ENCODE measurements at places on chromosomes 3 and 15. TPM values are rescaled to one million over a fixed set of nuclear protein-coding genes. Genes with fewer than 3 reads are reported as not detected.

OR5K2 gene
- total RNA-seq = not detected

TRPM1 gene
- not detected for total RNA-seq

DNA sequence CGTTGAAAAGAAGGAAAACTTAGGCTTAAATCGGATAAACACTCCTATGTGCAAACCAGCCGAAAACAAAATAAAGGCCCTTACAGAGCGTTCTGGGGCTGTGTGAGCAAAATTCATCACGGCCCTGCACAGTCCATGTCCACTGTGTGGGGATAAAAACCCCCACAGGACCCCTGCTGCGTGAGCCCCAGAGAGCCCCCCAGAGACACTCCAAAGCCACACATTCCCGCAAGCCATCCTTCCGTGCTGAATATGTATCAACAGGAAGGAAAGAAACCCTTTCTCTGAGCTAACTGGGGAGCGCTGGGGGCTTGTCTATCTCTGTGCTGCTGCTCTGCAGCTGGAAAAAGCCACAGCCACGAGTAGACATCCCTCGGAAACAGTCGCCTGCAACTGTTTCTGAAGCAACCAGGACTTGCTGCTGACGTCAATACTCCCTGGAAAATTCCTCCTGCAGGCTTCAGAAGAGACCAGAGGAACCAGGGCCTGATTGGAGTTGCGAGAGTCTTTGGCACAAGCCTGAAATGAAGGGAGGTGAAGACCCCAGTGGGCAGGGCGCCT, 72.7 kb downstream of the NUP210 start:
- no peak for DNase-seq

- no peak for DNase-seq
These were observed 55.2 kb downstream of the RAB7A start for GRCh38 chr3:128781164-128781563.

DNA sequence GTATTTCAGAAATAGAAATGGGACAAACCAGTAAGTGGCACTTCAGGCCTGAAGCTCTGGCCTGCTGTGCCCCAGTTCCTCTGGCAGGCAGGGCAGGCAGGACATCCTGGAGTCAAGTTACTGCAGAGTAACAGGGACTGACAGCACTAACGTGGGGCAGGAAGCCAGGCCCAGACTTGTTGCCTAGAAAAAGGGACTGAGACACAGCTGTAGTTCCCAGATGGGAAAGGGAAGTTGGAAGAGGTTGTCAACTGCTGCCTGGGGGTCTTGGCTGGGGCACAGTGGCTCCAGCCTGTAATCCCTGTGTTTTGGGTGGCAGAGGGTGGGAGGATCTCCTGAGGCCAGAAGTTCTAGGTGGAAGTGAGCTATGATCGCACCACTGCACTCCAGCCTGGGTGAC, 171.9 kb downstream of the FMN1 start:
- DNase-seq = no peak

CNTN3 gene
- total RNA-seq = not detected

DNA sequence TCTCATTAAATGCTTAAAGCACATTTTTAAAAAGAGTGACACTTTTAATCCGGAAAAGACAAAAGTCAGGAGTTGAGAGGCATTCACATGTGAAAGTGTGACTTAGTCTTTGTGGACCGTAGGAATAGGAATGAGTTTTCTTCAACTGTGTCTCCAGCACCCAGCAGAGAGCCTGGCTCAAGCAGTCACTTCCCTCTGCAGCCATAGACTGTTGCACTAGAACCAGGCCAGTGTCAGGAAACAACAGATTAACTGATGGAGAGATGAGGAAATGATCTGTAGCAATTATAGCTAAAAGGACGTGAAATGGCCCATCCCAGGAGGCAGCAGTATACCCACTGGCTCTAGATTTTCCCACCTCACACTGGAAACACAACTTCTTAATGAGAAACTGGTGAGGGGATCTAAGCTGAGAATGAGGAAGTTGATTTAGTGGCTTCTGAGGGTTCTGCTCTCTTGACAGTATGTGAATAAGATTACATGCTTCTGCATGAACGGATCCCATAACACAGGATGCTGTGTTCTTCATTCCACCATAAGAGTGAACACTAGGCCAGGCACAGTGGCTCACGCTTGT, 19.8 kb downstream of the CFAP92 start:
- DNase-seq = no peak

SLC30A4 gene
- total RNA-seq = 1.7 TPM

CCDC12 gene
- 51.2 TPM for total RNA-seq

NRG4 gene
- not detected for total RNA-seq

GRCh38 chr15:34890424-34890823, 79.1 kb downstream of the AQR start:
- no peak for DNase-seq

DNA sequence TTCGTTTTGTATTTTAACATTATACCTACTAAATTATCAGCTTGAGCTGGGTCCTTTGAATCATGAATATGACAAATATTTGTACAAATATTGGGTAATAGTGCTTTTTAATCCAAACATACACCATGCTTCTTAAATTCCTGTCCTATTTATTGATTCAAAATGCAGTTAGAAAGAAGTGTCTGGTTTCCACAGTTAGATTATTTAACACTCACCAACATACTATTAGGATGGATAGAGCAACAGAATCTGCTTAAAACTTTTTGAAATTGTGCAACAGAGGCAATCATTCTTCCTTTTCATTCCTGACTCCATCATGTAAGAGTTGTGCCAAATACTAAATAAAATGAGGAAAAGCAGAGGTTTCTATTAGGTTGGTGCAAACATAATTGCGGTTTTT, 281.2 kb downstream of the LSAMP start:
- no peak for DNase-seq

DNA sequence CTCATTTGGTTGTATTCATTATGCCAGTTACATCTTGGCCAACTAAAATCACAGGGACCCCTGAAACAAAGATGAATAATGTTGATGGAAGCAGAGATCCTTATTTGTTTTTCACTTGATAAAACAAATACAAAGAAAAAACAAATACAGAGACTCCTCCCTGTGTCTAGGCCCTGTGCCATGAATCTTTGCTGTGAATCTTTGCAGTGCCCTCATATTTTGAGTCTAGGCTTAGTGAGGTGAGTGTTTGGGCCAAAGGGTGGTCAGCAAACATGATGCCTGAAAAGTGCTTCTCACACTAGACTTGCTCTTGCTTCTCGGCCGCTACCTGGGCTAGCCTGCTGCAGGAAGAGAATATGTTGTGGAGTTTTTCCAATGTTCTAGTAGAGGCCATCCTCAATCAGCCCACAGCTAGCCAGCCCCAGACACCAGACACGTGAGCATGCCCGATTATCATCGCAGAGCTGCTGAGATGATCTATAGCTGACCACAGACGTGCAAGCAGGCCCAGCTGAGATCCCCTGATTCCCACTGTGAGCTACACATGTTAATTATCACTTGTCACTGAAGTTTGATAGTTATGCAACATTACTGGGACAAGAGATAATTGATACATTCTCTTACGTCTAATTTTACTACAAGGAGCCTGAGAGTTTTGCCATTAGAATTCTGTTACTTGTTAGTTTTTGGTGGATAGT, 191.4 kb downstream of the THRB start:
- no peak for DNase-seq

- DNase-seq = no peak
These were observed 11.4 kb upstream of the MEX3B start for GRCh38 chr15:82056958-82057823.

GRCh38 chr3:103052236-103052830, 617.5 kb downstream of the ZPLD1 start:
- DNase-seq = no peak

DNA sequence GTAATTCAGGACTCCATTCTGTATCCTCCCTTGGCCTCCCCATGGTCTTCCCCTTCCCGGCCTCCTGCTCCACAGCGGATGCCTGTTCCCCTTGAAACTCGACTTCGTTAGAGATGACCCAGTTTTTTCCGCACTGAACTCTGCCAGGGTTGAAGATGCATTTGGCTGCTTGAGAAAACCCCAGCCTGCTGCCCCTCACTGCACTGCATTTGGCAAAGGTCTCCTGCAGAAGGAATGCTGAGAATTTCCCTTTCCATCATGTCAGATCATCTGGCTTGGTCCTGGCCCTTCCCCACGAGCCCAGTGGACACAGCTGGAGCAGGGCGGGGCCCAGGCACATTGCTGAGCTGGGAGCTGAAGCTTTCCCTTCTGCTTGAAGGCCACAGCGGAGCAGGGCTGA, 37.6 kb upstream of the RGMA start:
- DNase-seq = no peak

CHAC1 gene
- 21.9 TPM for total RNA-seq

DNA sequence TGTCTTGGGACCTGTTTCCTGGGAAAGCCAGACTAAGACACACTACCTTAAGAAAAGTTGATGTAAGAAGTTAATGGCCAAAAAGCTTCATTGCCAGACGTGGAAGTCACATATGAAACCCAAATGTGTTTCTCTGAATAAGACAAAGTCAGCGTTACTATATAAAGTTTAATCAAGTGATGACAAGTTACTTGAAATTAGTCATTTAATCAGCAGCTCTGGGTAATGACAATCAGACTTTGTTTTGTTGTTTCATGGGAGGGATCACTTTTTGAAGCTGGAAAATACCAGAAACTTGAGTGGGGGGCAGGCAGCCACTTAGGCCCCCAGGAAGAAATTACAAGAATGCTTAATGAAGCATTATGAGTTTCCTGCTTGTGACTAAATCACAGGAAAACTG, 218.6 kb downstream of the PTPRG start:
- DNase-seq = no peak

HAPLN3 gene
- 63.2 TPM for total RNA-seq

GOLGA6L7 gene
- total RNA-seq = not detected

- no peak for DNase-seq
These were observed 23.6 kb downstream of the SIAH2 start for GRCh38 chr3:150739200-150739863.

GRCh38 chr15:35725353-35725752, 179.4 kb upstream of the DPH6 start:
- DNase-seq = no peak

DNA sequence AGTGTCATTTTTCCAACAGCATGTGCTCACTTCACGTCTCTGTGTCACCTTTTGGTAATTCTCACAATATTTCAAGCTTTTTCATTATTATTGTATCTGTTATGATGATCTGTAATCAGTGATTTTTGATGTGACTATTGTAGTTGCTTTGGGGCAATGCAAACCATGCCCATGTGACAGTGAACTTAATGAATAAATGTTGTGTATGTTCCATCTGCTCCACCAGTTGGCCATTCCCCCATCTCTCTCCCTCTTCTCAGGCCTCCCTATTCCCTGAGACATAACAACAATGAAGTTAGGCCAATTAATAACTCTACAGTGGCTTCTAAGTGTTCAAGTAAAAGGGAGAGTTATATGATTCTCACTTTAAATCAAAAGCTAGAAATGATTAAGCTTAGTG, 32.5 kb upstream of the TBC1D23 start:
- DNase-seq = no peak

CLDN16 gene
- total RNA-seq = not detected

- no peak for DNase-seq
These were observed 56.2 kb upstream of the SLC6A6 start for GRCh38 chr3:14346191-14346590.

DNA sequence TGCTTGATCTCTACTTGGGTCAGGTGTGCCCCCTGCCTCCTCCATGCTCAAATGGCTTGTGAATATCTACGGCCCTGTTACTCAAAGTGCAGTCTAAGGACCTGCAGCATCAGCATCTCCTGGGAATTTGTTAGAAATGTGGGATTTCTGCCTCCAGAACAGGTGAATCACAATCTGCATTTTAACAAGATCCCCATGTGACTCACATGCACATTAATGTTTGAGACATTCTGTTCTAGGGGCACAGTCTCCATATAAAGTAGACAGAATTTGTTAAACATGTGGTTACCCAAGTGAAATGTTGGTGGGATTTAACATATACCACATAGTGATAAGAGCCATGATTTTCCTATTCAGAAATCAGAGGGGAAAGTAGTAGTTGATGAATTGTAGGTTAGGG, 256.2 kb downstream of the NR1D2 start:
- no peak for DNase-seq

DNA sequence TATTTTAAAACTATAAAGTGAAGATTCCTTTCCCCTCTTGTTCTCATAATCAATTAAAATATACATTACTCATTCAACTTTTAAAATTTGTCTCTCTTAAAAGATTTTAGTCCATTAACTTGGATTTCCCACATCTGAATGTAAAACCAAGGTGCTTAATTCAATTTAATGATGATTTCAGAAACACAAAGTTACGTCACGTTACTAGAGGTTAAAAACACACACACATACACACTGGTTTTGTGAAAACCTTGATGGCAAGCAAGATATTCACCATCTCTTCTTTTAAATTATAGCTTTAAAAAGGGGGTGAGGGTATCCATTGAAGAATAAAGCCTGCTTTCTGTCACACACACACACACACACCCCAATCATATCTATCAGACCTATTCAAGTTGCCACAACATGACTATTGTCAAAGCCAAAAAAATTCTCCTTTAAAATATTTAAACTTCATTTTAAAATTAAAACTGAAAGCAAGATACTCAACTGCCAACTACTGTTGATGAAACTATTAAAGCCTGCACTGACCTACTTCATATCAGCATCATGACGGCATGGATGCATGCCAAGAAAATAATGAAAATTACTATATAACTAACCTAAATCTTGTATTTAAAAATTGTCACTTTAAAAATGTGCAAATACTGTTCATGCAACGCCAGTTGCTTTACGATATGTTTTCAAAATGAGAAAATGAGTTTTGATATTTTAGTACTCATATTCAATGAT, 2.1 kb downstream of the RFX7 start:
- no peak for DNase-seq

CD200 gene
- 16.7 TPM for total RNA-seq

GRCh38 chr3:32413845-32414521, 22.3 kb downstream of the CMTM7 start:
- no peak for DNase-seq

DNA sequence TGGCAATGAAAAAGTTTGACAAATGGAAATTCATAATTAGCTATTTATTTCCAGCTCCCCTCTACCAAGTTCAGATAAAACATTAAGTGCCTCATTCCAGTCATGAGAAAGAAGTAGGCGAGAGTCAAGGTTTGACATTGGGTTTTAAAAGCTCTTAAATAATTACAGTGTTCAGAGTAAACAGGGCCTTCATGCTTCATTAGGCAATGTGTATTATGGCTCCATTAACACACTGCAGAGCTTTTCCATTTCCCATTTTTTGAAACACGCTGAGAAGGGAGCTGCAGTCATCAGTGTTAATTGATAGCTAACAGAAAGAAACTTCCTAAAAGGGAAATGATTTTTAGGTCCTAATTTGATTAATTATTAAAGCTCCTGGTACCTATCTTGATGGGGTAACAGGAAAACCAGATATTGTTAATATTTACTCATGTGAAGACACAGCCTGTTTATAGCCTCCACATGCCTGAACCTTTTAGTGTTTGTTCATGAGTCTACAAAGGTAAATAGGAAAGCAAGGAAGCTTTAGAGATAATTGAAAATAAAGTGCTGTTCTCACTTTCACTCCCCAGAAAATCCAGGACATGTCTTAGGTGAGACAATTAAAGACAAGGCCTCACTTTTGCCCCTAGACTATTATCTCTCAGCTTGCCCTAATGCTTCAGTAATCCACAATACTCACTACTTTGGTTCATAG, 28.7 kb downstream of the SST start:
- DNase-seq = no peak
